Activated CD8-positive, alpha-beta memory T cell treated with anti-CD3 and anti-CD28 coated beads for 4 hours (primary cell): ENCODE measurements at places on chromosomes 4 and X.

DNA sequence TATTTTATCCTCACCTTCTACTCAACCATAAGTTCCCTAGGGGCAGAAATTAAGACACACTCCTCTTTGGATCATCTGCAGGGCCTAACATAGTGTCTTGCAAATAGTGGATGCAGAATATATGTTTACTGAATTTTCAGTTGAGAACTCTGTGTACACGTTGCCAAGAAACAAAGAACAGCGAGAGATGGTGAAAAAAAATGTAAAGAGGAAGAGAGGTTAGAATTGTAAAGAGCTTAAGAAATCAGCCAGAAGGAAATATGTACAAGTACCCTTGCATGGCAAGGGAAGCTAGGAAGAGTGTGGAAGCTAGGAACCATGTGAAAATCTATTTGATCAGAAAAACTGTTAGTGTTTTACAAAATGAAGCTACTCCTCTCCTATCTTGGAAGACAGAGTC lies 431.0 kb downstream of the SMARCA1 start:
- no peak for DNase-seq

GRCh38 chrX:137916090-137916746 lies 350.3 kb downstream of the ZIC3 start:
- DNase-seq = no peak

GRCh38 chr4:137082061-137082460 lies 450.2 kb downstream of the PCDH18 start:
- no peak for DNase-seq

DNA sequence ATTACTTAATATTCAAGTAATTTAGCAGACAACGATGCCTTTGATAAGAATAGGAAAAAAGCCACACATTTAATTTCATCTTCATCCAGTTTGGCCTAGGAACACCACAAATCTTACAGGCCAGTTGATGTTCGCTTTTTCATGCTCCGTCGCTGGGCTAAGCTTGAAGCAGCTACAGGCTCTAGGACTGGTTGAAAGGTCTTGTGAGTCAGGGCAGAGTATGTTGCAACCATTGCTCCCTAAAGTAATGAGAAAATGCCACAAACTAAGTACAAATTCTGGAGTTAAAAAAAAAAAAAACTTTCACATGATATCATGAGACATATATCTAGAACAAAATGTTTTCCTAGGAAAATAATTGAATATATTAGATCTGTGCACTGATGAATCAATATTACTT lies 123.8 kb downstream of the RPS6KA6 start:
- DNase-seq = no peak

DNA sequence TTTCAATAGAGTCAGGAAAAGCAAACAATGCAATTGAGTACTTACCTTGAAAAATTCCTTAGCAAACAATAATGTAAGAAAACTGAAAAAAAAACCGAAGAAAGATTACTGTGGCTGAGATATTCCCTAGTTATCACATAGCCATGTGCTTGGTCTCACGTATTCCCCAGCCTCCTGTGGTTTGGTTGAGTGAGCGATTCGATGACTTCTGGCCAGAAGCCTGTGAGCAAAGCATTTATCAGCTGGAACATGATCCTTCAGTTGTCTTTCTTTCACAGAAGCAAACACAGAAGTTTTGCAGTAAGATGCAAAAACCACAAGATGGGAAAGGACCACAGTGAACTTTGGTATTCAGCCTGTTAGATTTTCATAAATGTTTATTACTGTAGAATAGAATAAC lies 1754.3 kb upstream of the AGA start:
- no peak for DNase-seq

- DNase-seq = no peak
Observed at GRCh38 chrX:133745349-133745748, 240.0 kb downstream of the GPC3 start.

- DNase-seq = no peak
Observed at GRCh38 chr4:189022440-189023035, 883.3 kb downstream of the TRIML1 start.

GRCh38 chr4:146255463-146255862 lies 41.1 kb downstream of the REELD1 start:
- no peak for DNase-seq

GRCh38 chrX:129831091-129831885 lies 12.4 kb downstream of the ZDHHC9 start:
- no peak for DNase-seq

- no peak for DNase-seq
Observed at GRCh38 chr4:76995776-76996175, 46.2 kb downstream of the SEPTIN11 start.

- no peak for DNase-seq
Observed at GRCh38 chrX:1322393-1322792, 14.2 kb upstream of the IL3RA start.

DNA sequence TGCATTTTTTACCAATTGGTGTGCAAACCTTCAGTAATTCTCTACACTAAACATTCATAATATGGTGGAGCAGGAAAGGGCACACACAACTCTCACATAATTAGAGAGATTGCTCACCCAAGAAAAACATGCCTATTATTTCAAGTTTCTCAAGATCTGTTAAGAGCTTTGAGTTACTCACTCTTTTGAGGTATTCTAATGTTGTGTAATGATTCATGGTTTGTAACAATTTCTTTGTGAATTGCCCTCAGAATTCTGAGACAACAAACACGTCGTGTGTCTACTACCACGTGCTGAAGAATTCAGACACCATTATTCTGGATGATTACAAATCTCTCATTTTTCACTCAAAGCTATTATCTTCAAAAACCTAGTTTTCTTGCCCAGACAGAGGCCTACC lies 82.8 kb downstream of the PDGFC start:
- DNase-seq = no peak

GRCh38 chr4:108561116-108561515 lies 59.3 kb upstream of the RPL34 start:
- DNase-seq = no peak

DNA sequence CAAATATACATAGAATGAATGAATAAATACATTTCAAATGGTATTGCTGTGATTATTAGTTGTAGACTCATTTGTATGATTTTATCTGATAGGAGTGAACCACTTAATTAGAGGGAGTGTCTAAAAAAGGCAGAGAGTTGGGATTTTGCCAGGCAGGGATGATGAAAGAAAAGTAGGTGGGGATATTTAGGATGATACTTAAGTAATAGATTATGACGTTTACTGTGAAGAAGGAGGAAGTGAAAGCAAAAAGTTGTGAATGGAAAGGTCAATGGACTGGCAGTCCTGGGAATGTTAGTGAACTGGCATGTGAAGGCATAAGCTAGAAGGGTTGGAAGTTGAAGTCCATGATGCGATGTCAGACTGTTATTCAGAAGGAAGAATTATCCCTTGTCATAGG lies 917.1 kb downstream of the RAPGEF2 start:
- DNase-seq = no peak

DNA sequence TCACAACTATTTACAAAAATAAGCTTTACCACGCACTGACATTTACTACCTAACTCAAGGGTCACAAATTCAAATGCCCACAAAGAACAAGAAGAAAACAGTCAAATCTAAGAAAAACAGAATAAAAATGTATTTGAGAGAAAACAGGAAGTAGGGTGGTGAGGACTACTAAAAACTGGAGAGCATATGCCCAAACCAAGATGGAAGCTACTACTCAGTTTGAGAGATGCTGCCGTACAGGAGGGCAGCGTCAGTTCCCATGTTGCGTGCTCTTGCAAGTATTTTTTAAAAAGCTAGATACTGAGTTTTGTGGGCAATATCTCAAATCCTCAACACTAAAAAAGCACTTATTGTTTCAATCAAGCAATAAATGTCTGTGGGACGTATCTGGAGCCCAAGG lies 16.2 kb downstream of the HNRNPD start:
- DNase-seq = no peak

DNA sequence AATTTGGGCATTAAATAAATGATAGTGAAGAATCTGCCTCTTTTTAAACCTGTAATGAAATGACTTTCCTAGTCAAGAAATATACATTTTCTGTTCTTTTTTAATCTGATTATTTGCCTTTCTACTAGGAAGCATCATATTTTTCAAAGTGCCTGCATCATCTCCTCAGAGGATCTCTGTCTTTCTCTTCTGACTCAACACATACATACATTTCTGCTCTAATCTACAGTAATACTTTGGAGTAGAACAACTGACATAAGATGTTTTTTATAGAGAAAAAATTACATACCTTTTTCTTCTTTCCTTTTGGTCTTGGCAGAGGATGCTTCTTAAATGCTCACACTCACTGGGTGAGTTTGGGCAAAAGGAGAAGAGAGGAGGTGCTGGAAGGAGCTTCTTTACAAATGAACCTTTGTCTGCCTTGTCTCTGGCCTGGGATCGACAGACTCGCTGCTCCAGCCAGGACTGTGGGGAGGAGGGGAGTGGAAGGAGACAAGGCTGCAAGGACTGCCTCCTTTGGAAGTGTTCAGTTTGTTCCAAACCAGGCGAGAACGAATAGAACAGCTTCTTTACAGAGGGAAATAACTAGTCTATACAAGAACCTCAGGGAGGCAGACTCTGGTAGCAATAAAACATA lies at the start of gene SCRG1:
Gene SCRG1 (minus strand): TSS at position 338 of the 637 bp plus-strand sequence. CDS start 7,702 bp downstream, outside the sequence.
- no peak for DNase-seq

- no peak for DNase-seq
Observed at GRCh38 chr4:139279760-139280620, at the start of gene MGARP. MGARP (minus strand) TSS chr4:139280225; CDS start chr4:139280158, 67 bp downstream.

DNA sequence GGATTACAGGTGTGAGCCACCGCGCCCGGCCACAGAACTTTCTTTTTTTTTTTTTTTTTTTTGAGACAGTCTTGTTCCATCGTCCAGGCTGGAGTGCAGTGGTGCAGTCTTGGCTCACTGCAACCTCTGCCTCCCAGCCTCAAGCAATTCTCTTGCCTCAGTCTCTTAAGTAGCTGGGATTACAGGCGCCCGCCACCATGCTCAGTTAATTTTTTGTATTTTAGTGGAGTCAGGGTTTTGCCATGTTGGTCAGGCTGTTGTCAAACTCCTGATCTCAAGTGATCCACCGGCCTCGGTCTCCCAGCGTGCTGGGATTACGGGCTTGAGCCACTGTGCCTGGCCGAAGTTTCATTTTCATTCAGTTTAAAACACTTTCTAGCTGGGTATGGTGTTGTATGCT lies 16.4 kb downstream of the FAM193A start:
- no peak for DNase-seq

- DNase-seq = no peak
Observed at GRCh38 chr4:42216664-42217063, 64.2 kb upstream of the BEND4 start.

DNA sequence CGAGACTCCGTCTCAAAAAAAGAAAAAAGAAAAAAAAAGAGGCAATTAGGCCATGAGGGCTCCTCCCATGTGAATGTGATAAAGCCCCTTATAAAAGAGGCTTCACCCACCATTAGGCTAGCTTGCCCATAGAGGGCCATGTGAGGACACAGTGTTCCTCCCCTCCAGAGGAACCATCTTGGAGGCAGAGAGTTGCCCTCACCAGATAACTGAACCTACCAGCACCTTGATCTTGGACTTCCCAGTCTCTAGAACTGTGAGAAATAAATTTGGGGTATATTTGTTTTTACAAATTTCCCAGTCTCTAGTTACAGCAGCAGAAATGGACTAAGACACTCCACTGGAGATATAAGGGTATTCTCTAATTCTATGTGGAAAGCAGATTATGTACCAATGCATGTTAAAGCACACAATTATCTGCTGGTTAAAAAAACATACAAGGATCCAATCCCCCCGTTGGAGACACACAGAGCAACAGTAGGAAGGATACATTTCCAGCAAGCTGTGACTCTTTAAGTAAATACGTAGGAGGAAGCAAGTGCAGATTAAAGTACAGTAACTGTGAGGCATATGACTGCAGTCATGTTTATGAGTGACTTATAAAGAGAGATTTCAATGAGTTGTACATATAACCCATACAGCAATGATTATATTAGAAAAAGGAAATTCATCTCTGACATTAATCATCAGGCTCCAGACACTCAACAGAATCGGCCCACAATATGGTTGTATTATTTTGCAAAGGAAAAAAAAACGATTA lies 21.4 kb downstream of the SH3RF1 start:
- DNase-seq = no peak

GRCh38 chr4:25860586-25861279 lies 2.1 kb downstream of the SEL1L3 start:
- no peak for DNase-seq

DNA sequence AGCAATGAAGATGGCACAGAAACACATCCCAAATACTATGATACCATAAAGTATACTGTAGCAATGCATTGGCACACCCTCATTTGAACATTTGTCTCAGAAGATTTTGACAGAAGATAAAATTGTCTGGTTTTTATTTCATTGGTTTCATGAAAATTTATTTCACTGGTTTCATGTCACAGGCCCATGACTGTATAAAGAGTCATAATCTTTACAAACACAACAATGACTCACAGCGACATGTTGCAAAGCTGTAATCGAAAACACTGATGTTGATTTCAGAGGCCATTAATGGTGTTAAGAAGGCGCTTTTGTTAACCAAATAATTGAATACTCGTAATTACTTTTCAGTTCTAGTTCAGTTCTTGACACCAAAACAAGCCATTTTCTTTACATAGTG lies 8.1 kb upstream of the DTHD1 start:
- no peak for DNase-seq

DNA sequence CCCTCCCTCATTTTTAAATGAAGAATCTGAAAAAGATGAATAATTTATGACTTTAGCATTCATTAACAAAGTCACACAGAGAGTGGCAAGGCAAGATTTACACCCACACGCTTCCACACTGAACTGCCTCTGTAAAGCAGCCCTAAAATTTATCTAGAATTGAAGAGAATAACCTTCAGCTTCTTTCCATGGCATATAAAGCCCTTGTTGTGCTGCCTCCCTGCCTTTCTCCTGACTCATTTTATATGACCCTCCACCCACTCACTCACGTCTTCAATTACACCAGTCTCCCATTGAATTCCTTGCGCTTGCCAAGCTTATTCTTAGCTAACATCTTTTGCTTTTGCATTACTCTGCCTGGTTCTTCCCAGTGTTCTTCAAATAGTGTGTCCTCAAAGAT lies 2649.3 kb downstream of the PCDH7 start:
- DNase-seq = no peak

DNA sequence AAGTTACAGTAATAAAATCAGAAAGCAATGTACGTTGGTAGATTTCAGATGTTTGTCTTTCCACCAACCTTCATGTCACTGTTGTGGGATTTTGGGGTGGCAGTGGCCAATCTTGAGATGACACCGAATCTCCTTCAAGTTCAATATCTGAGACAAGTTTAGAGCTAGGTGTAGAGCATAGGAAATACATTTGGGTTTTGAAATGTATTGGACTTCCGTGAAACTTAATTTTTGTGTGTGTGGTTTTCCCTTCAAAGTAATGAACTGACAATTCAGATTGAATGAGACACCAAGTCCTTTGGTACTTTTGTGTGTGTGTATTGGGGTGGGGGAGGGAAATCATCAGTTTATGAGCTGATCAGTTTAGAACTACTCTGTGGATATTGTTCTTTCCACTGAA lies 1.8 kb downstream of the WDR44 start:
- DNase-seq = no peak

DNA sequence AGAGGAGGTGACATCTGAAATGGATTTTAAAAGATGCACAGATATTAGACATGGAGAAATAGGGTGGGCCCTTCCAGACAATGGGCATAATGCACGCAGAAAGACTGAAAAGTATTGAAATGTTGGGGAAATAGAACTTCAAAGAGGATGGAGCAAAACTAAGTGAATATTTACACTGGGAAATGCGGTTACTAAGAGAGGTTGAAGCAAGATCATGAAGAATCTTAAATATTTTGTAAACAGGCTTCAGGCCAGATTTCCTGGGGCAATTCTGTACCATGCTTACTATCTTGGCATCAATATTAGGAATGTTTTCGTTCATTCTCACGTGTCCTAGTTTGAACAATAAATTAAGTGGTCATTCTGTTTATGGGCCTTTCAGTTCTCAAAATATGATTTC lies 216.3 kb downstream of the ADAMTS3 start:
- no peak for DNase-seq
